ENCODE measurements at places on chromosomes 3 and 15.

DNA sequence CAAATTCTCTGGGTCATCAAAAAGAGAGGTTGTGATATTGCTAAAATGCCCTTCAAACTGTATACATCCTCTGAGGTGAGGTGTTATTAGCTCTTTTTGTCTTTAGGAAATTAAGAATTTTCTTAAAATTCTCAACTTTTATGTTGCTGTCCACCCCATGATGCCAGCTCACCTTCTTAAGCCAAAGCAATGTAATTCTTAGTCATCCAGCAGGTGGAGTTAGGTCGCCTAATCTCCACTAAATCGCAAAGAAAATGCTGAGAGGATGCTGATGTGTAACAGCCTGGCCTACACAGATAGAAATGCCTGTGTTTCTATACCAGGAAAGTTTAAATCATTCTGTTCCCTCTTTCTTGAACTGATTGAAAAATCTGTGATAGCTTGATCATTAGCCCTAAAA, 770.2 kb upstream of the ALCAM start:
- peak; percentile 68 for DNase-seq

- DNase-seq: no peak
Observed at GRCh38 chr3:130758624-130759369, 12.2 kb upstream of the PIK3R4 start.

DNA sequence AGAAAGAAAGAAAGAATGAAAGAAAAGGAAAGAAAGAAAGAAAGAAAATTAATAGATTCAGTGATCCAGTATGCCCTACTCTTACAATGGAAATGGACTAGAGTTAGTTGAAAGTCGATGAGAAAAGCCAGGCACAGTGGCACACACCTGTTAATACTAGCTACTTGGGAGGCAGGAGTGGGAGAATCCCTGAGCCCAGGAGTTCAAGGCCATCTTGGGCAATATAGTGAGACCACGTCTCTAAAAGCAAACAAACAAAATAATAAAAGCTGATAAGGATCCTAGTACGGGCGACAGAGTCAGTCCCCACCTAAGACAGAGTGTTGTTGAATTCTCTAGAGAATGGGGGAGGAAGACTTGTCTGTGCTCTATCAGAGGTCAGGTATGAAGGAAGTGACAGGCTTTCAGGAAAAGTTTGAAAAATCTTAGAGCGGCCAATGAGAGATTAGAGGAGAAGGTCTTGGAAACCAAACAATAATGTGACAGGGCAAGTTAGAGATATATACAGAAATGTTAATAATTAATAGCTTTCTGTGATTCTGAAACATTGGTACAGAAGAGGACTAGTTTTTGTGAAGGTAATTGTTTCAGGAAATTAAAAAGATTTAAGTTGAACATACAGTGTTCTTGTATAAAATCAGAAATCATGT, 117.9 kb upstream of the PTX3 start:
- DNase-seq: no peak

GRCh38 chr15:90597577-90597976, 67.9 kb downstream of the CRTC3 start:
- no peak for DNase-seq

DNA sequence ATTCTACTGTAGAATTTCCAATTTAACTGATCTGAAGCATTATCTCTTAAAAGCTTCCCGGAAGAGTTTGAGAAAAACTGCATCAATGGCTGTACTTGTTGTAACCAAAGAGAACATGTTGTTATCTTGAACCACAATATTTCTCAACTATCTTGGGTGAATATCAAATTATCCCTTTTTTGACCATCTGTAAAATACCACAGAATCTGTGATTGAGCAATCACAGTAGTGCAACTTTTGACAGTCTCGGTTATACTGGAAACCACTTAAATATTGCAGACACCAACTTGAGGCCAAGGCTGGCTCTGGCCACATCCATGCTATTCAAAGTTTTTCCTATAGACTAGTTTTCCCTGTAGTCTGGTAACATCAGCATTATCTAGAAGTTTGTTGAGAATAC, 842.8 kb upstream of the EPHA6 start:
- no peak for DNase-seq

DNA sequence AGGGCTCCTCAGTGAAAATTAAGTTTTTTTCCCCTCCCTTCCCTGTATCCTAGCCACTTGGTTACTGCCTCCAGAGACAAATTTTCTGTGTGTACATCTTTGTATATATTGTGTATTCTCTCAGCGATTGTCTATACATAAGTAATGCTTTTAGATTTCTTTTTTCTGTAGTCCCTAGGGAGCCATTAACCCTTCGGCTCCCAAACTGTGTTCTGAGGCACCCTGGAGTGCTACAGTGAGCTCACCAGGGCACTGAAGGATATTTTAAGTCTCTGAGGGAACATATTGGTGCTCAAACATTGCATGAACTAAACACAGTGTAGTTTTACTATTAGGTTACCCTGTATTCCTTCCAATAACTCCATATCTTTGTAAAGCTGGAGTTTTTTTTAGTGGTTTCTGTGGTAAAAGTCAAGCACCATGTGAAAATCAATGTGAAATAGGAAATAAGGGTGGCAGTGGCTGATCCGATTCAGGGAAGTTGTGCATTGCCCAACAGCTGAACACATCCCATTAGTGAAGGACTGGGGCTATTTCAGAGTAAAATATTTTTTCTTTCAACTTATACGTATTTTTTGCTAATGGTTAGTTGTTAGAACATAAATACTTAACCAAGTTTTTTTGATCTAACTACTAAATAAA, 43.0 kb downstream of the USP13 start:
- no peak for DNase-seq

DNA sequence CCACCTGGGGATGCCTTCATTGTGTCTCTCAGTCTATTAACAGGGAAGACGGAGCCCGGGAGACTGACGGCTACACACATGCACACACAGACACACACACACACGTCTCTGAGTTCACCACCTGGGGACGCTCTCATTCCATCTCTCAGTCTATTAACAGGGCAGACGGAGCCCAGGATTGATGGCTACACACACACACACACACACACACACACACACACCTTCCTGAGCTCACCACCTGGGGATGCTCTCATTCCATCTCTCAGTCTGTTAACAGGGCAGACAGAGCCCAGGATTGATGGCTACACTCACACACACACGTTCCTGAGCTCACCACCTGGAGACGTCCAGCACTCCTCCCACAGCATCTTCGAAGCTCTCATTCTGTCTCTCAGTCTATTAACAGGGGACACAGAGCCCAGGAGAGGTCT, 143.9 kb downstream of the OR4M2 start:
- no peak for DNase-seq

DNA sequence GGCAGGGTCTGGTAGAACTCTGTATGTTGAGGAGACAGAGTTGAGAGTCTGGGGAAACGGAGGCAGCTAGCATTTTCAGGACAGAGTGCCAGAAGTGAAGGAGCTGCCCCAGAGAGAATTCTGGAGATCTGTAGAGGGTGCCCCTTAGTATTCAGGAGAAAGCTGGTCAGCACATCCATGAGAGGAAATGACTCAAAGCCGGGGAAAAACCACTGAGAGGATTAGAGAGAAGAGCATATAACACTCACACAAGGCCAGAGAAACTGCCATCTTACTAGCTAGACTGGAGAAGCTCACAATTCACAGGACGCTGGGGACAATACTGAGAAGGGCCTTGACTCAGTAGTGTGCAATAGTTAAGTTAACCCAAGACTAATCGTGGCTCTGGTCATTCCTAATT, 75.7 kb upstream of the DPPA4 start:
- no peak for DNase-seq

- no peak for DNase-seq
Observed at GRCh38 chr3:115615001-115615814, 8.1 kb upstream of the GAP43 start.

GRCh38 chr3:67518236-67518635, 136.2 kb downstream of the SUCLG2 start:
- no peak for DNase-seq

- DNase-seq: no peak
Observed at GRCh38 chr3:159929171-159930141, 59.2 kb upstream of the IL12A start.

DNA sequence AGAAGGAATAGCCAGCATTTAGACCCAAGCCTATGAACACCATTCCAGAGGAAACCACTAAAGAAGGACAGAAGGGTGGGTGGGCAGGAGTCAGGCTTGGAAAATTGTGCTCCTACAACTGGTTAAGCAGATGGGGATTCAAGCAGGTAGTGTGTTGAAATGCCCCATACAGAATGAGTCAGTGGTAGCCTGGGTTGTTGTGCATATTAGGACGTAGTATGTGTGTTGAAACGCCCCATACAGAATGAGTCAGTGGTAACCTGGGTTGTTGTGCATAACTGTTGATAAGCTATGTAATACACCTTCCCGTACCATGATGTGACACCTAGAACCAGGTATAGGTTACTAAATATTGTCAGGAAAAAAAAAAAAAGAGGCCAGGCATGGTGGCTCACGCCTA, 34.0 kb downstream of the MINDY4B start:
- DNase-seq: no peak

- DNase-seq: no peak
Observed at GRCh38 chr3:133096900-133097613, 58.9 kb downstream of the TMEM108 start.

DNA sequence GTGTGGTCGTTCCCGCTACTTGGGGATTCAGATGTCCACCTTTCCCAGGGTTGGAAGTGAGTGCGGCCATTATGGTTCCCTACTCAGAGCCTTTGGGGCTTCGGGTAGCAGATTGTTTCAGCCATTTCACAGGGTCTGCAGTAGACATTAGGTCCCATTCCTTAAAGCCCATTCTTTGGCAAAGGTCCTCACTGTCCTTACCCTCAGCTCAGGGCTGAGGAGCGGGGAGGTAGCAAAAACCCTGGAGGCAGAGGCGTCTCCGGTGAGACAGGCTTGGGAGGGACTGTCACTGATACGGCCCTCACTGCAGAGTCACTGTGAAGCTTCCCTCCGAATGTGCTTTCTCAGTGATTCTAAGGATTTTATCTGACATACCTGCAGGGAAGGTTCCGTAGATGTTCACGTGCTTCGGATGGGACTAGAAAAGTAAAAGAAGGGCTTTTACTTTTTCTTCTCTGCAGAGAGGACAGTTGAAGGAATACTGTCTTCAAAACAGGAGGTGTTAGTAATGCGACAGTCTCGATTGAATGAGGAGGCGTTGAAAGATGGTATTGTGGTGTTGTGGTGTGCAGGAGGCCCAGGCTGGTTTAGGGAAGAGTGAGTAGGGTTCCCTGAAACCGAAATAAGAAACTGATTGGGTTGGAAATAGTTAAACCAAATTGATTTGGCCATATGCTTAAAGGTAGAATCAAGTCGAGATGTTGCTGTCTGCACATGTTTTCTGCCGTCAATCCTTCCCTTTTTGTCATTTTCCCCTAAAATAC, 630 bp downstream of the ATP6V1A start:
- no peak for DNase-seq

GRCh38 chr3:128911911-128912310, 32.5 kb downstream of the ACAD9 start:
- DNase-seq: no peak

GRCh38 chr3:138186803-138187295, 252 bp upstream of the ARMC8 start:
- DNase-seq: peak; percentile 46

GRCh38 chr15:80549191-80549590, 145.0 kb downstream of the ARNT2 start:
- DNase-seq: no peak

- no peak for DNase-seq
Observed at GRCh38 chr3:158679547-158680000, 7.1 kb upstream of the LXN start.

GRCh38 chr3:139292192-139292591, 51.6 kb upstream of the MRPS22 start:
- DNase-seq: no peak

GRCh38 chr3:9715764-9716437, 12.3 kb downstream of the CPNE9 start:
- no peak for DNase-seq

DNA sequence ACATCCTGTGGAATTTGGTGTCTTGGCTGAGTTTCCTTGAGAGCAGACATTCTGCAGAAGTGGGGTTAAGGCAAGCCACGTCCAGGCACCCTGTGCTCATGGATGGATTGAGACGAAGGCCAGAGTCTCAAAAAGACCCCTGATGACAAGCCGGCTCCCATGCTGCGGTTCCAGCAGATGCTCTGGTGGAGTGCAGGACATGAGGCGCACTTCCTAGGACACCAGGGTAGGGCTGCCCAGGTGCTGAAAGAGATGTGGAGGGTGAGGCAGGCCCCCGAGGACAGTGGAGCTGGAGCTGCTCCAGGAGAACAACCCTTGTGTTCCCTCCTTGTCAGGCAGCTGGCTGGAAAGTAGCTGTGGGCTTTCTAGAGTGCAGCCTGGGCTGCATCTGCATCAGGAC, 81.0 kb downstream of the ASB7 start:
- no peak for DNase-seq

- no peak for DNase-seq
Observed at GRCh38 chr3:170064108-170064507, 26.3 kb downstream of the GPR160 start.

DNA sequence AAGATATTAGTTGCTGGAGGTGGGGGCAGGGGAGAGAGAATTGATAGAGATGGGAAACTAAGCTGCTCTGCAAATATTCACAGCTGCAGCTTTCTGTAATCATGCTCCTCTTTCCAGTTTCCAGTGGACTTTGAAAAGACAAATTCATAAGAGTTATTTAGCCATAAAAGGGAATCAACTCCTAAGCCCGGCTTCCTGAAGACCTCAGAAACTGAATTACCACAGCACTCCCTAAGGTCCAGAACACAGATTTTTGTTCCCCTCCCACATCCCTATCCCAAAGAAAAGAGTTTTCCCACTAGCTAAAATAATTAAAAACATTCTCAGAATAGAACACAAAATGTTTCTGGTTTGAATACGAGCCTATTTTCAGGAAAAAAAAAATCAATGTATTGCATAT, 871.8 kb upstream of the NR2F2 start:
- DNase-seq: no peak

GRCh38 chr3:94423578-94423977, 360.7 kb downstream of the NSUN3 start:
- no peak for DNase-seq

DNA sequence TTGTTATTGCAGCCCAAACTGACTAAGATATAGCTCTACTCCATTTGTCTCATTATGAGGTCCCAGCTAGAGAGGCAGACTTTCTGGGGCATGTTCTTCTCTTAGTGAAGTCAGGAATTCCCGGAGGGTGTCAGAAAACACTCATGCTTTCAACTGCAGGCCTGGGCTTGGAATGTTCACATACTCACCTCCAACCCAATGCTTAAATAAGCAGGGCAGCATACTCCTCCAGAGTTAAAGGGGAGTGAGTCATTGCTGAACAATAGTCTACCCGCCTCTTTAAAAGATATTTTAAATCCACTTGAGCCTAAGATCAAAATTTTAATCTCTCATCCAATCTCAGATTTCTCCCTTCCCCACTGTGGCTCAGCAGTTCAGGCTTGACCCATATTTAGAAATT, 167.8 kb upstream of the DPH6 start:
- no peak for DNase-seq

GRCh38 chr3:196013587-196014487, 68.1 kb downstream of the TFRC start:
- no peak for DNase-seq

DNA sequence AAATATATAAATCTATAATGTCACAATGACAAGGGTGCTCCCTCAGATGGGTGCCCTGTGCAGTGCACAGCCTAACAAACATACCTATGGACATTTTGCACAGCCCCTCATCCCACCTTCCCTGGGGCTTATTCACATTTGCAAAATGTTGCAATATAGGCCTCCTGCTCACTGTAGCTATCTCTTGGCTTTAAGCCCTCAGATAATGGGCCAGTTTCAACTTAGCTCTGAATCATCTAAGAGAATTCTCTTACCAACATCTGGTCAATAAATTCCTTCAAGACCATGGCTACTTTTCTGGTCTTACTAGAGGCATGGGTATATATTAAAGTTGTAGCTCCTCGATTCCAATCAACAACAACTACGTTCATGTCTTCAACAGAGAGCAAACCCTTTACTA, 17.9 kb downstream of the LIPH start:
- no peak for DNase-seq
